ENCODE measurements at places on chromosomes 16 and 17.
A peak's percentile ranks its signal among the peaks of the same experiment; 100 is the strongest.

DNA sequence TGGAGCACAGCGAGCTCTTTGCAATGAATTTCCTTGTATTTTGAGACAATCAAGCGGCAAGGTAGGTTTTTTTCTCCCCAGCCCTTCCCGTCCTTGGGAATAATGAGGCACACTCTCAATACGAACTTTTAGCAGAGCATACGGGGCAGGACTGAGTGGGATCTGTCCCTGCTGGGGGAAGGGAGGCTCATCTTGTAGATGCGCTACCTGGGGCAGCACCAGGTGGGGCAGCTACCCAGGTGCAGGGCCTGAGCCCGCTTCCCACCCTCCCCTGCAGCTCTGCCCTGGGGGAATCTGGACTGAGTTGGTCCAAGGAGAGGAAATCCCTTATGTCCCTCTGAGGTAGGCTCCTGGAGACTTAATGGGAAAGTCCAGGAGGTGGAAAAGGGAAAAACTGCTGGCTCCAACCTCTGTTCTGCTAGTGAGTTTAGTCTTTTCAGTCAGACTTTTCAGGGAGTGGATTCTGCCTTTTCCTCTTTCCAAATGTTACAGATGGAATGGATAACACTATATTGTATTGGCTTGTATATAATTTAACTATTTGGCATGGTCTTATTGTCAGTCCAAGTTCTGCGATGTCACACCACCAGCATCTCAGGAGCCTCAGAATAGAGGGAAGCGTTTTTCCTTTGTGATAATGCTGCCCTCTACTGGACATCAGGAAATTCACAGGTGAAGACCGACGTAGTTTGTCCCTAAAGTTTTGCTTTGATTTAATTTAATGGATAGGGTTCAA is 9.6 kb upstream of the CES1 start:
- DNase-seq = peak; percentile 50

GRCh38 chr17:63445571-63445953 is 544 bp downstream of the CYB561 start:
- DNase-seq = no peak

GRCh38 chr16:48971571-48972077 is 310.0 kb downstream of the CBLN1 start:
- no peak for DNase-seq

- DNase-seq = no peak
Observed at GRCh38 chr16:65832679-65833078, 533.8 kb upstream of the CDH5 start.

GRCh38 chr16:80526418-80527061 is 14.3 kb upstream of the DYNLRB2 start:
- peak; percentile 73 for DNase-seq

- no peak for DNase-seq
Observed at GRCh38 chr16:12186774-12187335, 210.3 kb downstream of the SNX29 start.

GRCh38 chr16:66091471-66091891 is 275.0 kb upstream of the CDH5 start:
- no peak for DNase-seq

GRCh38 chr16:72162105-72162692 is 9.8 kb downstream of the PMFBP1 start:
- DNase-seq = no peak

DNA sequence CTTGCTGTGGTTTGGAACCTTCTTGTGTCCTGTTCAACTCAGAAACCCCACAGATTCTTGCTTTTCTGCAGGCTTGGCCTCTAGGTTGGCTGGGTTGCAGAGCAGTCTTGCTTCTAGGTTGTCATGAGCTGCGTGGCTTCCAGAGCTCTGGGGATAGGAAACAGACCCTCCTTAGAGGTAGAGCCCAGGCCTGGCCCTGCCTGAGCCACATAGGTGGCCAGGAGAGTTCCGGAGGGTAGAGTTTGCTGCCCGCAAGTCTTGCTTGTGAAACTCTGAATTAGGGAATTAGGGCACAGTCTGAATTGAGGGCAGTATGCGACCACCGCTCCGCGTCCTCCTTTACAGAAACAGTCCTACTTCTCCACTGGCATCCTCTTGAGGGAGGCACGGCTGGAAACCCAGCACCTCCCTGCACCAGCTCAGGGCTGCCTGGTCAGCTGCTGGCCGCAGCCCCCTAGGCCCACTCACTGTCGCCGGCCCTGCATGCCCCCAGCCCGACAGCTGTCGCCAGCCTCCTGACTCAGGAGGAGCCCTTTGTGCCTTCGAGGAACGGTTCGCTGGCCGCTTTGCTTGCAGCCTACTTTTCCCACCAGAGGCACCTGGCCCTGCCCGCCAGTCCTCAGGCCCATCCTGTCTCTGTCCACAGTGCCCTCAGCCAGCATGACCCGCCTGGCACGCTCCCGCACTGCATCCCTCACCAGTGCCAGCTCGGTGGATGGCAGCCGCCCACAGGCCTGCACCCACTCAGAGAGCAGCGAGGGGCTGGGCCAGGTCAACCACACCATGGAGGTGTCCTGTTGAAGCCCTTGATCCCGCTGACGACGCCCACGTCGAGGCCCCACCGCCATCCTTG is 4.3 kb upstream of the SETD6 start:
- no peak for DNase-seq

GRCh38 chr17:3729881-3730280 is 6.2 kb downstream of the HASPIN start:
- no peak for DNase-seq

DNA sequence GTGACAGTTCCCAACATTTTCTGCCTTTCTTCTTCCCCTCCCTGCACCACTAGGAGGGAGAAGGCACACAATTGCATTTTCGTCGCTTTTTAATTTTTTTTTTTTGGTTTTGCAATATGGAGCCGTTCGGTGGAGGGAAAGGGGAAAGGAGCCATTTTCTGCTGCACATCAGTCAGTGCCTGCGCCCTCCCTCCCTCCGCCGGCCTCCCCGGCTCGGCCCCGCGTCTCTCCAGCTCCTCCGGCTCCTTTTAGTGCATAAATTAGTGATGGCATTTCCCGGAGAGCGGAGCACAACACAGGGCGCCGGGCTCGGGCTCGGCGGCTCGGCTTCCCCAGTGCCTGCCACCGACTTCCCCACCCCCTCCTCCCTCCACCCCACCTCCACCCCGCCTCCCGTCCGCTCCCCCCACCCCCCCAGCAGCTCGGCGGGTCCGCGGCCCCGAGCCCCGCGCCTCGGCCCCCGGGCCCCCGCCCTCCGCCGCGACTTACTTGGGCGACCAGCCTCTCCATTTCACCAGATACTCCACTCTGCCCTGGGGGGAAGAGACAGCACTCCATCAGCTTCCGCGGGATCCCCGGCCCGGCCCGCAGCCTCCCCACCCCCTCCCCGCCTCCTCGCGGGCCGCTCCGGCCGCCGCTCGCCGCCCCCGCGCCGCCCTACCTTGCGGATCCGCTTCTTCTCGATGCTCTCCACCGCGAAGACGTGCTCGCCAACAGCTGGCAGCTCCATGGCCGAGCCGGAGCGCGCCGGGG is 542 bp downstream of the CBX4 start:
- DNase-seq = peak; percentile 68

DNA sequence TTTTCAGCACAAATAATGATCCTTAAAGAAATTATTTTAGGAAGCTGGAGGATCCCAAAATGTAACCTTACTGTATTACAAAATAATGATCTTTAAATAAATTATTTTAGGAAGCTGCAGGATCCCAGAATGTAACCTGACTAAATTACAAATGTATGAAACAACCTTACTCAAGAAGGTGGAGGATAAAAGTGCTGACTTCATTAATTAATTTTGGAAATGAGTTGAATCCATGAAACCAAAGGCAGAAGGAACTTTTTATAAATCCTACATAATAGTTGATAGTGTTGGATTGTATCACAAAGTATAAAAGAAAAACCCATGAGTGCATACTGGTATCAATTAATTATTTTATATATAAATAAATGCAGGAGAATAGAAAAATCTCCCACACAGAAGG is 859.9 kb downstream of the KCNJ2 start:
- no peak for DNase-seq
